ENCODE measurements at places on chromosomes 11 and 22.

DNA sequence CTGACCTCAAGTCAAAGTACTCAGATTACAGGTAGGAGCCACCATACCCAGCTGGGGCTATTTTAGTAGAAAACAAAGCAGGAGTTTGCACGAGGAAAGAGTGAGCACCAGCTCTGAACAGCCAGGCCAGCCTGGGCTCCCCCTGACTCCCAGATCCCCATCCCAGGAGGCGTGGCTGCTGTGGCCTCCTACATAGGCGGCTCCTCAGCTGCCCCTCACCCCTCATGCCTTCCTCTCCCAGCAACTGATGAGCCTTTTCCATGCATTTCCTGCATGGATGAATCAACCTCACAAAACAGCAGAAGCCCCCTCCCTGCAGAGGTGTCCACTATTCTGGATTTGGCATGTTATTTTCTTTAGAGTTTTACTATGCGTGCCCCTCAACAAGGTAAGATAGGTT lies 10.5 kb upstream of the FLRT1 start:
- DNase-seq = no peak

DNA sequence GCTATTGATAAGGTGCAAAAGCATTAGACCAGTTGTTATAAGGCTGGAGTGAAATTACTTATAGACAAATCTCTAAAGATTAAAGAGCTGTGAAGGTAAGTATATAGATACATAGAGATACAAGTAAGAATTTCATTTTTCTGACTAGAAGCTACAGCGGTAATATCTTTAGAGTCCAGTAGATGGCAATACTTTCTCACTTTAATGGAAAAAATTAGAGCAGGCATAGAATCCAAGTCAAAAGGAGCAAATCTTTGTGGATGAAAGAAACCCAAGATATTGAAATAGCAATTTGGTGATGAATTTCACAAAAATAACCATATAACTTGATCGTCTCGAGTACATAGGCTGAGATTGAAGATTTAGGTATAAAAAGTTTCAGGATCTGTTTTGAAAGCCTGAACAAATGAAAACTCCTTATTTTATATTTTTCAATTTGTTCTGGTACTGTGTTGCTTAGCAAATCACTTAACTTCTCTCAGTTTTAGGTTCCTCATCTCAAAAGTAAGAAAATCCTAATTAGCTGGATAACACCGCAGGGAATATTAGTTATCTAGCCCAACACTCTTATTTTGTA lies 81.9 kb downstream of the UVRAG start:
- DNase-seq = no peak

GRCh38 chr22:49097171-49097925 lies 730.3 kb downstream of the BRD1 start:
- no peak for DNase-seq

GRCh38 chr11:70025308-70025707 lies 52.8 kb upstream of the ANO1 start:
- no peak for DNase-seq

DNA sequence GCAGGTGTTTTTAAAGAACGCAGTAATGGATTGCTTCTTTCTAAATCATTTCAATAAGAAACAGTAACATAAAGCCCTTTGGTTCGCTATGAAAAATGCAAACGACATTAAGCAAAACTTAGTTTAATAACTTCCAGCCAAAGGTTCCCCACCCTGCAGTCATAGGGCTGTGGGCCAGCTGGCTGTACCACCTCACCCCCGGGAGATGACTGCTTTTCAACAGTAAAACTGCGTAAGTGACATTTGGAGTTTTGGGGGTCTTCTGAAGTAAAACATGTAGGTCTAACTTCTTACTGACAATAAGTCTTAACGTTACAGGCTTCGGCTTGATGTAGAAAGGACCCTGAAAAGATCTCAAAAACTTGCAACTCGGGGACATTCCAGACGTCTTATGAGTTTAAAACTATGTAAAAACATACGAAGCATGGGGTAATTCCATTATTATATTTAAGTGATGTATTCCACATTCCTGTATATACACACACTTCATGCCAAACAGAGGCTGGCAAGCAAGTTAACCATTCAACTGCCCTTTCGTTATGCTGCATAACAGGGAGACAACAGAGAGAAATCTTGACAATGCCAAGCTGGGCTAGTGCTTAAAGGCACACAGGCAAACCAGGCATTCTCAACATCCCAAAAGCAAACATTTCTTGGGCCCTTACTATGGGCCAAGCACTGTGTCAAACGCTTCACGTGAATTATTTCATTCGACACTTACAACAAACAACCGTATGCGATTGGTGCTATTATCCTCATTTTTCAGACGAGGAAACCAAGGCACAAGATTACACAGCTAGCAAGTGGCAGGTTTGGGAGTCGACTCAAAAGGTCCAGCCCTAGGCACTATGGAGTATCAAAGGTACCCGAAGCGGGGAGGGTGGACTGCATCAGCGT lies 1.2 kb downstream of the MRTFA start:
- no peak for DNase-seq

Data from stimulated activated CD8-positive, alpha-beta memory T cell treated with anti-CD3 and anti-CD28 coated beads, Interleukin-4, amount 100 ng/mL, for 4 hours (primary cell).